Smooth muscle cell of the umbilical artery (primary cell): ENCODE measurements at places on chromosomes 2 and 18. TPM values are rescaled to one million over a fixed set of nuclear protein-coding genes. Genes with fewer than 3 reads are reported as not detected.

Gene AOX1
- total RNA-seq = 3.0 and 15.2 TPM in 2 replicates

Gene TFCP2L1
- total RNA-seq = not detected in 2 replicates

Gene HOXD4
- 0.30 and 1.2 TPM in 2 replicates for total RNA-seq

Gene ASXL3
- 1.2 and 1.3 TPM in 2 replicates for total RNA-seq

Gene CNDP1
- not detected in 2 replicates for total RNA-seq

Gene CMPK2
- total RNA-seq = 0.32 and 0.59 TPM in 2 replicates

Gene SLC9A2
- not detected in 2 replicates for total RNA-seq

Gene AKAIN1
- not detected in 2 replicates for total RNA-seq

Gene STPG4
- 0.32 and 0.89 TPM in 2 replicates for total RNA-seq

Gene ATOH8
- 4.7 and 15.4 TPM in 2 replicates for total RNA-seq

Gene PPP1R1C
- total RNA-seq = 0.28 TPM in 1 of 2 replicates, not detected in the other

Gene RHOB
- 89.1 and 102 TPM in 2 replicates for total RNA-seq

Gene SMYD1
- not detected in 2 replicates for total RNA-seq

Gene SKOR2
- total RNA-seq = not detected in 2 replicates
